ENCODE measurements at places on chromosomes 6 and 20.

DNA sequence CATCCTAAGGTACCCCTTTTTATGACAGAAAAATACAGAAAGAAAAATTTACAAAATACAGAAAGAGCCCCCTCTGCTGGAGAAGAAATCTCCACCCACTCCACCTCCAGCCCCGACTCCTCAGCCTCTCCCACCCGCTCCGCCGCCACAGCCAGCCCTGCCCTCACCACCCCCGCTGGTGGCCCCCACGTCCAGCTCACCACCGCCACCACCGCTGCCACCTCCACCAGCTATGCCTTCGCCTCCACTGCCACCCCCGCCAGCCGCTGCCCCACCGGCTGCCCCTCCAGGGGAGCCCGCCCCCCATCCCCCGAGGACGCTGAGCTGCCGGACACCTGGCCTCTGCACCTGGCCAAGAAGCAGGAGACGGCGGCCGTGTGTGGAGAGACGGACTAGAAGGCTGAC, 17.7 kb downstream of the WFDC2 start:
- DNase-seq = no peak

DNA sequence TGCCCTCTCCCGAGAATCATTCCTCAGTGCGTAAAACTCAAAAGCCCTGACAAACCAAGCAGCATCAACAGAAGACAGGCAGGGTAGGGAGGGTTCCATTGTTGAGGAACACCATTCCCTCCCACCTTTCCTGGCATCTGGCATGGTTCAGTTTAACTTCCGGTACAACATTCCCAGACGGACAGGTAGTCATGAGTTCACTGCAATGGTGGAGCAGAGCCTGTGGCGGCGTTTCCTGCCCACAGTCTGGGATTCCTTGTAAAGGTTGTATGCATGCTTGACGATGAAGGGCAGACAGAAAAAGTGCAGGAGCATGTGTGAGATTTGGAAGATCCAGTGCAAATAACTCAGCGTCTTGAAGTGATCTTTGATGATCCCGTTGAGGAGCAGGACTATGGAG, 42.3 kb downstream of the PIM1 start:
- no peak for DNase-seq

DNA sequence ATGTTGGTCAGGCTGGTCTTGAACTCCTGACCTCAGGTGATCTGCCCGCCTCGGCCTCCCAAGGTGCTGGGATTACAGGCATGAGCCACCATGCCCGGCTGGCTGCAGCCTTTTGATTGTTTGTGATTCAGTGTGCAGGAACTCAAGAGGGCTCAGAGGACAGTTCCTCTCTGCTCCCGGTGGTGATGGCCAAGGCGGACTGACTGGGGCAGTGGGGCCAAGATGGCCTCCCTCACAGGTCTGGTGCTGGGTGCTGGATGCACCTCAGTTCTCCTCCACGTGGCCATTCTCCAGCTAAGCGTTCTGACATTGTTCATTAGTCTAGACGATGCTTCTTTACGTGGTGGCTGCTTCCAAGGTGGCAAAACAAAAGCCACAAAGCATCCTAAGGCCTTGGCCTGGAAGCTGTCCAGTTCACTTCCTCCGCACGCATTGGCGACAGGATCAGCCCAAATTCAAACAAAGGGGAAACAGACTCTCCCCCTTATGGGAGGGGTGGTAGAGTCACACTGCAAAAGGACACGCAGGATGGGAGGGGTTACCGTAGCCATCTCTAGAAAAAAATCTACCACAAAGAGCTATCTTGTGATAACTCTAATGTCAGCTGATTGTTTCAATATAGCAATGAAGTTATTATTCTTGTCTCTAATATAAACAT, 146.9 kb downstream of the FOXC1 start:
- no peak for DNase-seq

DNA sequence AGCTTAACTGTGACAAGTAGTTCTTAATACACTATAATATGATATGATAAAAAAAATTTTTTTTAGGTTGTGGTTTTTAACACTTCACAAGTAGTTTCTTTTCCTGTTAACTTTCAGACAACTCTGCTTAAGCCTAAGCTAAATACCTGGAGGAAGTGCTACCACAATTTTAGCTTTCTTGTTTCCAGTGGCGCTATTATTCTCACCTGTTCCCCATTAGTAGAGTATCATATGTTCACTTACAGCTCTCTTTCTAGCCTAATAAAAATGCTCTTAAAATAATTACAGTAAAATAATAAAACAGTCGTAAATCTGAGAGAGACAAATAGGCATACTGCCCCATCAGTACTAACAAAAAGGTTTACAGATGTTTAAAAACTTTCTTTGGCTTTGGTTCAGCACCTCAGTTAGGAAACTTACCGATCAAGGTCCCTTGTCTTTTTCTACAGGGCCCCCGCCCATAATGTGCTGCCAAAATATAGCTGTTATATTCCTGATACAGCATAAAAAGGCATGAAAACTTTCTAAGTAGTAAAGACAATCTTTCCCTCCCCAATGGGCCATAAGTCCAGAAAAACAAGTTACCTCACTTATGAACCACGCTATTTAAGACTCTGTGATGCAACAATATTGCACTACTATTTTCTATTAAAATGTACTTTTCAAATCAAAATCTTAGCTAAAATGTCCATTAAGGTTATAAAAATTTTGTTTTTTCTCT, 57.9 kb downstream of the SESN1 start:
- no peak for DNase-seq

DNA sequence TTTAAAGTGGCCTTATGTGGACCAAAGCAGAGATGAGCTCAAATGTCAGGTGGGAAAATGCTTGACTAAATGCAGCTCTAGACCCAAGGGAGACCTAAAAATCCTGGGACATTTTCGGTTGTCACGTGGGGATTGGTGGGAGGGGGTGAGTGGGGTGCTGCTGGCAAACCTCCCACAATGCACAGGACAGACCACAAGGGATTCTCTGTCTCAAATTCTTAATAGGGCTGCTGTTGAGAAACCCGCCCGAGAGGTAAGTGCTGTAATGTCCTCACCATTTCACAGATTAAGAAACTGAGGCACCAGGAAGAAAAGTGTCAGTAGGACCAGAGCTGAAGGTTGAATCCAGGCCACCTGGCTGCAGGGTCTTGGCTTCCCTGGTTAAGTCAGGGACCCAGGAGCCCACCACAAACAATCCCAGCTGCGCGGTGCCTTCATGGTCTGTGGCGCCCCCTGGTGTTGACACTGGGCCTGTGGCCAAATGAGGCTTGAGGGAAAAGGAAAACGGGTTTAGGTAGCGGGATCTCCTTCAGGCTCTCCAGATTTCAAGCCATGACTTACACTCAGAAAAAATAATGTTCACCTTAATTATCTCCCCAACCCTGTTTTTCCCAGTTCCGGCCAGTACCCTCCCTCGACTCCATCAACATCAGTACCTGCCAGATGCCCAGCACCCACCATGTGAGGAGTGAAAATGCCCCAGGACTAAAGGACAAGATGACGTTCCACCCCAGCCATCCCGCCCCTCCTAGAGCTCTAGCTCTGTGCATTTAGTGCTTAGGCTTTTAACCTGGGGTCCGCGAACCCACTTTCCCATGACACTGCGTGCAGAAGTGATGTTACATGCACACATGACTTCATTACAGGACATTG, 7.2 kb downstream of the HLA-G start:
- DNase-seq = peak; percentile 52

- DNase-seq = no peak
Measured at GRCh38 chr6:89009624-89010059, 46.2 kb upstream of the RNGTT start.

GRCh38 chr6:18491308-18492045, 104.3 kb downstream of the RNF144B start:
- no peak for DNase-seq

- no peak for DNase-seq
Measured at GRCh38 chr6:116535109-116535508, 10.4 kb downstream of the TRAPPC3L start.

- no peak for DNase-seq
Measured at GRCh38 chr6:111461860-111462259, 21.2 kb downstream of the REV3L start.

GRCh38 chr6:125794342-125795137, 3.8 kb downstream of the NCOA7 start:
- no peak for DNase-seq

- no peak for DNase-seq
Measured at GRCh38 chr20:62972845-62973745, 20.6 kb downstream of the SLC17A9 start.

- no peak for DNase-seq
Measured at GRCh38 chr20:57483287-57484050, 41.5 kb downstream of the CTCFL start.

- no peak for DNase-seq
Measured at GRCh38 chr20:22841846-22842245, 193.3 kb upstream of the SSTR4 start.

DNA sequence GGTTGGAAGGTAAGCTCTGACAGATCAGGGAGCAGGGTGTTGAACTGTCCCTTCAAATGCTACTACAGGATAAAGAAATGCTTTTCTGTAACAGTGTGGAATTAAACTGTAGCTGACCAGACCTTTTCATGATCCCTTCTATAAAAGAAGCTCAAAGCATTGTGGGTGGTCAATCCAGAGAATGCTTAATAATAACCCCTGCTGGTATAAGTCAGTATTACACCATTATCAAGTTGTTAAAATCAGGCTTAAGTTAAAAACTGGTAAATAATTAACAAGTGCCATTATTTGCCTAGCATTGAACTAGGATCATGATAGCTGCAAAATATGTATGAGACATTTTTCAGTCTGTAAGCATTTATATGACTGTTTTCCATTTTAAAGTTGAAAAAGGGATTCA, 468.9 kb downstream of the PKHD1 start:
- DNase-seq = no peak

DNA sequence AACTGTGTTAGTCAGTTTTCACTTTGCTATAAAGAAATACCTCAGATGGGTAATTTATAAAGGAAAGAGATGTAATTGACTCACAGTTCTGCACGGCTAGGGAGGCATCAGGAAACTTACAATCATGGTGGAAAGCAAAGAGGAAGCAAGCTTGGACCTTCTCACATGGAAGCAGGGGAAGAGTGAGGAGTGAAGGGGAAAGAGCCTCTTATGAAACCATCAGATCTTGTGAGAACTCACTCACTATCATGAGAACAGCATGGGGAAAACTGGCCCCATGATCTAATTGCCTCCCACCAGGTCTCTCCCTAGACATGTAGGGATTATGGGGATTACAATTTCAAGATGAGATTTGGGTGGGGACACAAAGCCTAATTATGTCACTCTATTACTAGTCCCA, 41.3 kb upstream of the PLAGL1 start:
- DNase-seq = no peak

- DNase-seq = no peak
Measured at GRCh38 chr20:53935344-53936084, 134.9 kb downstream of the BCAS1 start.

DNA sequence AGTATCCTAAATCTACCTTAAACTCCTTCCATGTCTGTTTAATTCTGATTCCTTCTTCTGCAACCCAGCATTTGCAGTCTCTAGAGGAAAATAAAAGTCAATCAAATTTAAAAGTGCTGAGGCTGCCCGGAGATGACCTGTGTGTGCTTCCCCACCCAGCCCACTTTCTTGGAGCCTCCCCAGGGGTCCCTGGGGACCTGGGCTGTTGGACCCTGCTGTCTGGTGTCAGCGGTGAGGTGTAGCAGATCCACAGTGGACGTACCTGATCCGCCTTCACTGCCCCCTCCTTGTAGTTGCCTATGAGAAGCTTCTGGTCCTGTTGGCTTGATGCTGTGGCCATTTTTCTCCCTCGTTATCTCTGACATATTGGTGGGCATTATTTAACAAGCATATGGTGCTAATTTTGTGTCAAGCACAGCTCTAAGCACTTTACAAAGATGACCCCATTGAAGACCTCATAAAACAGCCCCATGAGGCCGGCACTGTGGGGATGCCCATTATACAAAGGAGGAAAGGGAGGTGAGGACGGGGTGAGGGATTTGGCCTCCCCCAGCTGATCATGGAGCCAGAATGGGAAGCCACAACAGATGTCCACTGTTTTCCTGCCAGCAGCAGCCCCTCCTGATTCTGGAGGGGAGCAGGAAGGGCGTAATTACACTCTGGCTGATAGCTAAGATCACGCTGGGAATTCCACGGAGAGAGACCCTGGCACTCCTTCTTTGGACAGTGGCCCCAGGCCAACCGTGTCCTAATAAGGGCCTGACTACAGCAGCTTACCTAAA, 628.2 kb downstream of the CDH26 start:
- no peak for DNase-seq

DNA sequence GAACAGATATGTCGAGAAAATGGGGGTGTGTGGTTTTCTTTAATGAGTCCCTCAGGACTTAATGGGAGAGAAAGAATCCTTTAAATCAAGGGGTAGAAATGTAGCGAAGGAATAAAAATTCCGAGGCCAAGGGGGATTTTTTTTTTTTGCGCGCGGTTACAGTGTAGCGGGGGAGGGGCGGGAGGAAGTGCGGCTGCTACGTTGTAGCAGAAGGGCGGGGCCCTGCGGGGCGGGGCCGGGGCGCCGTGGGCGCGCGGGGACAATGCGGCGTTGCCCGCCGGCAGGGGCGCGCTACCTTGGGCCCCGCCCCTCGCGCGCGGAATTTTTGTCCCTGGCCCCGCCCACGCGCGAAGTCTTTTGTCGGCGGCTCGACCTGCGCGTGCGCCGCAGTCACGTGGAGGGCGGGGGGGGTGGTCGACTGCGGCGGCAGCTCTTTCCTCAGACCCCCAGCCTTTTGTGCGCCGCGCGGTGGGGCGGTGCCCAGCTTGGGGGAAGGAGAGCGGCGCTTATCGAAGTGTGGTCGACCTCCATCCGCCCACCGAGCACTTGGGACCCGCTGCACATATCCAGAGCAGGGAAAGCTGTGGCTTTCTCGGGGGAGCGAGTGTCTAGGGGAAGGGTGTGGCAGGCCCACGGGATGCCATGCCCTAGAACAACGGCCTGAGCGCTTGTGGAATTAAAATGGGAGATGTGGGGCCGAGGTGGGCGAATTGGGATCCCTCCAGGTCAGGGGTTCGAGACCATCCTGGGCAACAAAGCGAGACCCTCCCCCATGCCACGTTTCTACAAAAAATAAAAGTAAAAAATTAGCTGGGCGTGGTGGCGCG, 1.3 kb downstream of the TUBB start:
- DNase-seq = peak; percentile 97

GRCh38 chr6:37172912-37173492, 3.0 kb downstream of the PIM1 start:
- no peak for DNase-seq

GRCh38 chr20:24891546-24892393, 57.3 kb upstream of the CST7 start:
- DNase-seq = no peak

DNA sequence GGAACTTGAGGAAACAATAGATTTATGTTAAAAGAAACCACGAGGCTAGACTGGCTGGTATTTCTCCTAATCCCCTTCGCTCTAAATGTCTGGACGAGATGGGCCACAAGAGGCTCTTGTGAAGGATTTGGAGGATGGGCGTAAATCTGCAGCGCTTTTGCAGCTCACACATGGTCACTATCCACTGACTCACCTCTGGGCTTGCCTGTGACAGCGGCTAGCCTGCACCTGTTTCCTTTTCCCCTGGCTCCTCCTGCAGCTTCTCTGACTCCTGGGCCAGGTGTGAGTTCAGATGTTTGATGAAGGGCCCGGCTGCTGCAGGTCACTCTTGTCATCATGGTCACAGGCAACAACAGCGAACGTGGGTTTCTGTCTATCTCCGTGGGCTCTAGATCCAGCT, 629.4 kb downstream of the CBLN4 start:
- DNase-seq = no peak

- no peak for DNase-seq
Measured at GRCh38 chr6:113920663-113921267, 50.2 kb downstream of the HDAC2 start.

GRCh38 chr6:109305028-109305427, 77.2 kb downstream of the CD164 start:
- no peak for DNase-seq

- DNase-seq = no peak
Measured at GRCh38 chr20:45059022-45059728, 41.8 kb downstream of the KCNS1 start.

GRCh38 chr6:132820629-132821381, 6.4 kb downstream of the RPS12 start:
- no peak for DNase-seq

Measured in activated T-cell treated with anti-CD3 and anti-CD28 coated beads for 4 hours (primary cell).